Inflammatory macrophage treated with lipopolysaccharide for 1 hour (primary cell): ENCODE measurements at places on chromosomes 12 and 14.

- DNase-seq, result no peak
These were observed 19.7 kb upstream of the FAM222A start for GRCh38 chr12:109693653-109694600.

DNA sequence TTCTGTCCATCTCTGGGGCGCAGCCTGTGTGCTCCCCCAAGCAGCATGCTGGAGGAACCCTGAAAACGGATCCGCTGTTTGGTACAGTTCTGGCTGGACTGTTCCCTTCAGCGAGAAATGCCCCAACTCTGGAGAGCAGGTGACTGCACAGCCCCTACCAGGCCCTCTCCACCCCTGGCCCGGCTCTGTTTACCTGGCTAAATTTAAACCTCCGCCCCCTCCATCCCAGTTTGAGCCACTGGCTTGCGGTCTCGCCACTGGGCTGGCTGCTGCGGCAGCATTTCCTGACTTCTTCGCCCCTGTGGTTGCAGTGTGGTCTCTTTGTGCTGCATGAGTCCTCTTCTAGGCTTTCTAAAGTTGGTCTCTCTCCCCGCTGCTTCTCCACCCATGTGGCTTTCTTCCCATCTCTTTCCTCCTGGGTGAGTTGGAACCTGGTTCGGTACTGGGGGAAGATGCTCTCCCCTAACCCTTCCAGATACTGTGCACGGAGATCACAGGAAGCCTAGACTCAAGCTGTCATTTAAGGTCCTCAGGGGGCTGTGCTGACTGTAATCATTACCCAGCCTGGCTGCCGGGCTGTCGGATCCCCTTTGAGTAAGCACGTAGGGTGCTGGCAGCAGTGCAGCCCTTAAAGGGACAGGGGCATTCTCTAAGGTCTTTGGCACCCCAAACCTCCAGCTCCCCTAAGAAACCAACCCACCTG, 60.6 kb downstream of the FBXL14 start:
- no peak for DNase-seq

DNA sequence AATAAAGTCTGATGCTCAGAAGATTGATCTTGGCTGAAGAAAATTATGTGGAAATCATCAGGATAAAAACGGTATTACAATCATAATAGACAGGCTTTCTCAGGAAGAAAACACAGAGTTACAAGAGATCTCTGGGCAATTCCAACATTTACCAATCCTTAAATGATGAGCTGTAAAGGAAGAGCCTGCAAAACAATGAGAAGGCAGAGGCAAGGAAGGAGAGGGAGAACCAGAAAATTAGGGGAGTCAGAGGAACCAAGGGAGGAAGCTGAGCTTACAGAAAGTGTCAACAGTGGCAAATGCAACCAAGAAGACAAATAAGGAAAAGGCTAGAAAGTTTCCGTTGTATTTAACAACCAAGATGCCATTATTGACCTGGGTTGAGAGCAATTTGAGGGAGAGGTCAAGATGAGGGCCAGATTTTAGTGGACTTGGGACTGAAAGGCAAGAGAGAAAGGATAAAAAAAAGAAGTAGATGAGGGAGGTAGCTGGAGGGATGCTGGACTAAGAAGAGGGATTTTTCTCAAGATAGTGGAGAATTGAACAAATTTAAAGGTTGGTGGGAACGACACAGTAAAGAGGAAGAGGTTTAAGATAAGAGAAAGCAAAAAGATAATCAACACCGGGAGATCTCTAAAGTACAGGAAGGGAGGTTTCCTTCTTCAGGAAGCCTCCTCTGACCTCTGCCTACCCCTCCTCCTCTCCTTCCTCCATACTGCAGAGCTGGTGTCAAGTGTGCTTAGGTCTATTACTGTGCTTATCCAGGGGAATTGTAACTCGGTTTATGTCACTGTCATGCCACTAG, 116.9 kb downstream of the DUSP6 start:
- DNase-seq, result peak; percentile 77

DNA sequence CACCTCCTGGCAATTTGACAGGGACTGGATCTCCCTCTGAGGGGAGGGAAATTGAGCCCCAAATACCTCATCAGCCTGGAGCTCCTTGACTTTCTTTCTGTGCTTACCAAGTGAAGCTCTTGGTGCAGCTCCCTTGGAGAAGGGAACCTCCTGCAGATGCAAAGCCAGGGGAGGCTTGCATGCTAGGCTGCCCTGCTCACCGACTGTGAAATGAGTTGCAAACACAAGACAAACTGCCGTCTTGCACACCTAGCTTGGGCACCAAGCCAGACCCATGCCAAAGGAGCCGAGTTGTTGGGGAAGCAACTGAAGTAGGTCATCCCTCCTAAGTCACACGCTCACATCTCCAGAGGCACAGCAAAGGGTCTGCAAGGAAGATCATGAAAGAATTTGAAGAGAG, 95.2 kb downstream of the GTF2A1 start:
- no peak for DNase-seq

DNA sequence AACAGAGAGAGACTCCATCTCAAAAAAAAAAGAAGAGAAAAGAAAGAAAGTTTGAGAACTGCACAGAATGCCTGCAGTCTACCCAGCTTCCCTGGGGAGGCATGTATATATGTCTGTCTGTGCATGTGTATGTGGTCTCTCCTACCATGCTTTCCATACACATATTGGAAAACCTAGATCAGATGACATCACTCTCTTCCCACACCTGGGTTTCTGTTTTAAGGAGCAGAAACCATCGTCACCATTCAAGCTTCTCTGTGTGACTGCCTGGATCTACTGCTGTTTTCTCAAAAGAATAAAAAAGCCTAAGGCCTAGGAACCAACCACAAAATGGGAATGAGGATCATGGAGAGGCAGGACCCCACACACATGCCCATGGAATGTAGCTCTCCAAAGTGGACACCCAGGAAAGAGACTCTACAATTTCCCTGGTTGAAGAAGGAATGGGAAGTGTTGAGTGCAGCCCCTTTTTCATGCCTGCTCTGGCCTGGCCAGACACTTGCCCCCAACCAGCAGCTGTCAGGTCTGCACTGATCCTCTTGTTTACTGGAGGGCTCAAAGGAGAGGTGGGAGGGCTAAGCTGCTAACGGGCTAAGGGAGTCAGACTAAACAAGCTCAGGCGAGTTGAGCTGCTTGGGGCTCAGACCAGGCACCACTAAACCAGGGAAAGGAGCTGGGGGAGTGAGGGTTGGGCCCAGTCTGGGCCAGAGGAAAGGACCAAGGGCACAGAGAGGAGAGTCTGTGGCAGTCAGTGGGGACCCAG, 7.7 kb upstream of the PCK2 start:
- DNase-seq, result no peak

- peak; percentile 26 for DNase-seq
These were observed 10.5 kb upstream of the ZDHHC22 start for GRCh38 chr14:77151918-77152588.

- DNase-seq, result no peak
These were observed 111.2 kb downstream of the TMTC1 start for GRCh38 chr12:29672580-29672979.

- DNase-seq, result no peak
These were observed 71.4 kb downstream of the RBM19 start for GRCh38 chr12:113894697-113895096.

DNA sequence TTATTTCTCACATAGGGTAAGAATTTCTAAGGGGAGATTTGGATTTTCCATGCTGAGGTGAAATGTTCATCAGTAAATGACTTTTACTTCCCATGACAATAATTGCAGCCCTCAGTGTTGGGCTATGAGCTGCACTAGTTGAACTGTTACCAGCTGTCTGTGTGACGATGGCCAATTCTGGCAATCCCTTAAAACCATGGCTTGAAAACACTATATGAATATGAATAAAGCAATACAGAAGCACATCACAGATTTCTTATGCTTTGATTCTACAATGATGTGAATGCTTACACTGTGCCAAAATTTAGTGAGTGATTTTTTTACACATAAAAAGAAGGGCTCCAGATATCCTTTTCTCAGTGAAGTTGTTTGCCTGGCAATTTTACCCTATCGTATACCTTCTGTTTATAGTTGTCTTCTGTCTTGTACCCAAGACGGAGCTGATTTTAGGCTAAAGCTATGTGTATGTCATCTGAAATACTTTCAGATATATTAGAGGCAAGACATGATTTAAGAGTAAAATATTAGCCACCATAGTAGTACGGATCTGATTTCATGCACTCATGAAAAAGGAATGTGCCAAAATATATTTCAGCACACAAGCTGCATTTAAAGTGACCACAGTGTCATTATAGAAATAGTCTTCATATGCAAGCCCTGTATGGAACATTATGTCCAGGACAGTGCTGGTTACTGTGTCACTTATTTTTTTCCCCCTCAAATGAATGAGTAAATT, 52.0 kb downstream of the SLC38A4 start:
- DNase-seq, result no peak
